Aorta (tissue), 5 donors: ENCODE measurements at places on chromosomes 5 and 9. TPM values are rescaled to one million over a fixed set of nuclear protein-coding genes. Genes with fewer than 3 reads are reported as not detected.

DNA sequence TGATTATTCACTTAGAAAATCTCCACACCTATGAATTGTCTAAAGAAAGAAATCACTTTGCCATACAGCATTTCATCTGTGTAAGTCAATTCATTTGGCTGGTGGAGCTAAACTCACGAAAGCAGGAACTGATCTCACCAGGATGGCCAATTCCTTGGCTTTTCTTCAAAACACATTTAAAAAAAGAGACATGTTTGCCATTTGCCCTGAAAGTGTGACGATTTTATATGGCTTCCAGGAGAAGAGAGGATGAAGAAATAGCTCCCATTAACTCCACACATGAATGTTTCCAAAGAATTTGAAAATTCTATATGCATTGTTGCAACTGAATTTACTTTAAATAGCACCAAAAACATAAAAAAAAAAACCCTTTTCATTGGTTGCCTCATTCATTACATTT is 334.7 kb downstream of the DMRT2 start:
- no peak for DNase-seq

GRCh38 chr9:111158363-111158762 is 120.1 kb upstream of the LPAR1 start:
- no peak for DNase-seq

DNA sequence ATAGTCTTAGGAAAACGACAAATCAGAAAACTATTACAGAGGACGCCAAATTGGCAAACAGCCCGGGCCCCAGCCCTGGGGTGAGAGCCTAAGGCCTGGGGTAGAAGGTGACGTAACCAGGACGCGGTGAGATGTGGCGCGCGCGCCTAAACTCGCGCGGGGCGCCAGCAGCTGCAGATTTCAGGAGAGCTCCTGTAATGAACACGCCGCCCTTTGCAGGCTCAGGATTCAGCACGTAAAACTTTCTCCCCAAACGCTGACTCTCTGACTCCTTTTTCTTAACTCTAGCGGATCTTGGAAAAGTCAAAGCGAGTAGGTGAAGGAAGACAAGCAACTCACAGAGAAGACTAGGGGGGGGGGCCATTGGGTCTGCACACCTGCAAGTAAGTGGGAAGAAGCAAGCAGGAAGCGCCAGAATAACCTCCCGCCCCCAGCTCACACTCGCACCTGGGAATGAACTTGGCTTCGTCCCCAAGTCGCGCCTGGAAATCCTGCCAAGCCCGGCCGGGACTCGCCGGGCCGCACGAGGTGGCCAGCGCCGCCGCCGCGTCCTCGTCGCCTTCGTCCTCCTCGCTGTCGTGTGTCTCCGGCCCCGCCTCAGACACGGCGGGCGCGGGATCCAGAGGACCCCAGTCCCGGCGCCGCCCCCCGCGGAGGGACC is 822 bp downstream of the RASEF start:
- no peak for DNase-seq

DNA sequence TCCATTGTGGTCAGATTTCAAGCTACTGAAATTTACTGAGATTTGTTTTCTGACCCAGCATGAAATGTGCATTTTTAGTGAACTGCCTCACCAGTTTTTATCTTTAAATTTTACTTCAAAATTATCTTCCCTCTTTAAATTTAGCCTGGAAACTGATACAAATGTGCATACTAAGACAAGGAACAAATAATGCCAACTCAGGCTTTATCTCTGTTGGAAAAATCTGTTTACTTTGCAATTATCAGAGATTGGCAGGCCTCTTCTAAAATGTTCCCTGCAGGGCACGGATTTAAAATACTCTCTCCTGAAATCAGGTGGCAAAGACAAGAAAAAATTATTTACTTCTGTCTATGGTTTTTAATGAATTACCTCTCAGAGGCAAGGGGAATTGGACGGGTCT is 151.0 kb upstream of the PTCH1 start:
- DNase-seq: no peak

Gene EEIG1
- 41.4 TPM for total RNA-seq

Gene PCDHB2
- 4.1 TPM for total RNA-seq
